ENCODE measurements at places on chromosomes 1 and 21. TPM values are rescaled to one million over a fixed set of nuclear protein-coding genes. Genes with fewer than 3 reads are reported as not detected.

- no peak overlapping the region for H3K27ac ChIP-seq
- peaks cover 7% of the 10 kb centered on the region for H3K4me1 ChIP-seq
- no peaks in the 10 kb centered on the region for H3K36me3 ChIP-seq
- H3K27me3 ChIP-seq = no peaks in the 10 kb centered on the region
Measured at GRCh38 chr1:26531651-26532131, 2.1 kb downstream of the RPS6KA1 start.

The FAM167B gene
- 2.8 TPM for total RNA-seq

DNA sequence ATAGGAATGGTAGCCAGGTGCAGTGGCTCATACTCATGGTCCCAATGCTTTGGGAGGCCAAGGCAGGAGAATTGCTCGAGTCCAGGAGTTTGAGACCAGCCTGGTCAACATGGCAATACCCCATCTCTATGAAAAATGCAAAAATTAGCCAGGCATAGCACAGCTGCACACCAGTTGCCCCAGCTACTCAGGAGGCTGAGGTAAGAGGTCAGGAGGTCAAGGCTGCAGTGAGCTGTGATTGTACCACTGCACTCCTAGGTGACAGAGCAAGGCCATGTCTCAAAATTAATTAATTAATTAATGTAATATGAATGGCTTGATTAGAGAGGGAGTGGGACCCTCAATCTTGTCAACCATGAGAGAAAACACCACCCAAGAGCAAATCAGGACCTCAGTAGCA is 198.7 kb upstream of the DUSP10 start:
- no peaks in the 10 kb centered on the region for H3K4me1 ChIP-seq
- no peaks in the 10 kb centered on the region for H3K36me3 ChIP-seq
- no peak overlapping the region for H3K27ac ChIP-seq
- H3K27me3 ChIP-seq = peaks cover 12% of the 10 kb centered on the region

- no peak for DNase-seq
- H3K36me3 ChIP-seq = peaks cover 6% of the 10 kb centered on the region
- no peak overlapping the region for H3K27ac ChIP-seq
- H3K4me1 ChIP-seq = peaks cover 21% of the 10 kb centered on the region
Measured at GRCh38 chr1:210412240-210412639, 83.5 kb downstream of the HHAT start.

DNA sequence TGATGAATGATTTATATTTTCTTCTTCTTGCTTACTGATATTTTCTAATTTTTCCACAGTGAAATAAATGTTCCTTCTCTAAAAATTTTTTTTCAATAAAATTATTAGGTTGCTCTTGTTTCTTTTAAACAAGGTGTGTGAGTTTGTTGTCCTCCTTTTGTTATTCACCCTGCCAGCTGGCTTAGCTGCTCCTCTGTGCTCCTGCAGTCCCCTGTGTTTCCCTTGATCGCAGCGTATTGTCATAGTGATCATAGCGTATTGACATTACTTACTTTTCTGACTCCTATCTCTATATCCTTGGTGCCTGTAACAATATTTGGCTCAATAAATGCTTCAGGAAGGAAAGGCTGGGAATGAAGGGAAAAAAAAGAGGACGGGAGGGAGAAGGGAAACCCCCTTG is 24.9 kb upstream of the PODN start:
- H3K4me3 ChIP-seq = no peak overlapping the region
- H3K36me3 ChIP-seq = peaks cover 30% of the 10 kb centered on the region
- DNase-seq = no peak
- H3K4me1 ChIP-seq = no peaks in the 10 kb centered on the region
- H3K27me3 ChIP-seq = no peaks in the 10 kb centered on the region
- no peak overlapping the region for H3K27ac ChIP-seq

GRCh38 chr21:43921571-43921978 is 56.6 kb downstream of the AGPAT3 start:
- H3K27ac ChIP-seq = no peak overlapping the region
- peaks cover 4% of the 10 kb centered on the region for H3K36me3 ChIP-seq
- H3K27me3 ChIP-seq = no peaks in the 10 kb centered on the region
- no peak for DNase-seq

Data from osteocyte (in vitro differentiated cells).